ENCODE measurements at places on chromosomes 7 and 10.
A peak's percentile ranks its signal among the peaks of the same experiment; 100 is the strongest.

DNA sequence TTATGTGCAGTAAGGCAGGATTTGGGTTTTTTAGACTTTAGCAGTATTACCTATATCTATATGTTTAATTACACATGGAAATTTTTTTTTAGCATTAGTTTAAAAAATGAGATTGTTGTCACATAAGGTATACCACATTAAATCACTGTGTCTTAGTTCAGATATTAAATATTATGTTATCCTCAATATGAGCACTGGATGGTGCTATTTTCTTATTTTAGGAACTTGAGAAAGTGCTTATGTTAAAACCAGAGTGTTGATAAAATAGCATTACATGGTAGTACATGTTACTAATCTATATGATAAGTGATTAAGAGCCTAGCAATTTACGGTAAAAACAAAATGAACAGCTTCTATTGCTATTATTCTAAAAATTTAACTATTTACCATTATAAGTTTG is 28.8 kb downstream of the MIOS start:
- peak; percentile 34 for DNase-seq

DNA sequence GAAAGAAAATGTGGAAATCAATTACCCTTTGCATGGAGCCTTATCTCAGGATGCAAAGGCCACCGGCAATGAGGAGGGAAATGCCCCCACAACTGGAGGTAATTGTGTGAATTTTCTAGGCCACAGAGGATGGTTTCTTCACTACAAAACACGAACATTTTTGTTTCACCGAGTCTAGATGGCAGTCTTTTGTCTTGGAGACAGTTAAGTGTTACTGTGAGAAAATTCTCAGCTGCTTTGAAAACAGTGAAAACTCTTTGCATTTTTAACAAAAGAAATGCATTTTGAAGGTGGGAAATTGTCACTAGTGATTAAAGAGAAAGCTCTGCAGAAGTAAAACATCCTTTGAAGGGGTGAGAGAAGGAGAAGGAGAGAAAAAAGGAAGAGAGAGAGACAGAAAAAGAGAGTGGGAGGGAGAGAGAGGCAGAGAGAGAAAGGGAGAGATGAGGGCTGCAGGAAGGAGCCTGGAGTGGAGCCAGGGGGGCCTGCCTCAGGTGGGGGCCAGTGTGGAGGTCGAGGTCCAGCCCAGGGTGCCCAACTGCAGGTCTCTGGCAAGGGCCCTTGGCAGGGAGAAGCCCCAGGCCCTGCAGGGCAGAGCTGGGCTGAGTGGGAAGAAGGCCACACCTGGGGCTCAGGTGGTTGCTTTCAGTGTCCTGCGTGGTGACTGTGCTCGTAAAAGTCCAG is 261.4 kb downstream of the ADARB2 start:
- DNase-seq, result no peak

- DNase-seq, result no peak
Observed at GRCh38 chr10:97016728-97017473, 168.9 kb downstream of the SLIT1 start.

DNA sequence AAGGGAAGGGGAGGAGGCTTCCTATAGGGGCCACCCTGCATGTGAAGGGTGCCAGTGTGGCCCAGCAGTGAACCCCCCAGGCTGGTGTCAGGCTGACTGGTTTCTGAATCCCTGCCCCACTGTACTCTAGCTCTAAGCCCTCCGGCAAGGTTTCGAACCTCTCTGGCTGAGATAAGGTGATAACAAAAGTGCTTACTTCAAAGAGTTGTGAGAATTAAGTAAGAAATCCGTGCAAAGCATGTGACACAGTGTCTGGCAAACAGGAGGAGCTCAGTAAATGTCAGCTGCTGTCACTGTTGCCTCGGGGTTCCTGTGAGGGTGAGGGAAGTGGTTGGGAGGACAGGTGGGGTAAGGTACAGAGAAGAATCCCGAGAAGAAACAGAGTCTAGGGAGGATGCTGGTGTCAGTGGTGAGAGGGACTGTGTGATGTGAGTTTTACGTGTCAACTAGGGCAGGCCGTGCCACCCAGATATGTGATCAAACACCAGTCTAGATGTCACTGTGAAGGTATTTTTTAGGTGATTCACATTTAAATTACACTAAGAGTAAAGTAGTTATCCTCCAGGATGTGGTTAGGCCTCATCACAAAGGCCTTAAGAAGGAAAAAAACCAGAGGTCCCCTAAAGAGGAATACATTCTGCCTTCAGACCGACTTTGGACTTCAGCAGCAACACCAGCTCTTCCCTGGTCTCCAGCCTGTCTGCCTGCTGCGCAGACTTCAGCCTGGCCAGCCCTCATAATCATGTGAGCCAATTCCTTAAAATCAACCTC is 64.4 kb downstream of the BPGM start:
- no peak for DNase-seq

DNA sequence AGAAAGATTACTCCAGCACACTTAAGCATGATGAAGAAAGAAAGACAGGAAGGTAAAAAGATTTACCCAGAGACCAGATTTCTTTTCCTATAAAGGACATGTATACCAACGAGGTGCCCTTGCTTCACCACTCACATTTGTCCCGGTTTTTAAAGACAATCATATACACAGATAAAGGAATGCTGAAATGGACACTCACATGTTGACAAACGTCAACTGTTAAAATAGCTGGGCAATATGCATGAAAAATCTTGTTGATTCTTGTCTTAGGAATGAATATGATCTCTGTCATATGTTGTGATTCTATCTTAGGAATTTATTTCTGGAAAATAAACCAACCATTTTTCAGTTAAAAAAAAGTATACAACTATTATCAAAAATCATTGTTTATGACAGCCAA is 158.2 kb downstream of the SRPK2 start:
- no peak for DNase-seq

DNA sequence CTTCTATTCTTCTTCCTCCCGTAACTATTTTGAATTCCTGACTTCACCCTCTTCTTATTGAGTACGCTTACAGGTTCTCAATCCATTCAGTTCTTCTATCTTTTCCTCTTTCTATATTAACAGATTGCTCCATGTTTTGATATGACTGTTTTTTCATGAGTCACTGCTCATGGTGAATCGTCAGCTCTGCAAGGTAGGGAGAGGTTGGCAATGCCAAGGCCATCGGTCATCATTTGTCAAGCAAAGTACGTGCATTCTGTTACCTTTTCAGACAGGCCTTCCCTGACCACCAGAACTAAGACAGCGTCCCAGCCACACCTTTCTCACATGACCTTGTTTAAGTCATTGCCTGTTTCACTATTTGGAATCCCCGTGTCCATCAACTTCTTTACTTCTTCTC is 1001.9 kb upstream of the SORCS1 start:
- no peak for DNase-seq

DNA sequence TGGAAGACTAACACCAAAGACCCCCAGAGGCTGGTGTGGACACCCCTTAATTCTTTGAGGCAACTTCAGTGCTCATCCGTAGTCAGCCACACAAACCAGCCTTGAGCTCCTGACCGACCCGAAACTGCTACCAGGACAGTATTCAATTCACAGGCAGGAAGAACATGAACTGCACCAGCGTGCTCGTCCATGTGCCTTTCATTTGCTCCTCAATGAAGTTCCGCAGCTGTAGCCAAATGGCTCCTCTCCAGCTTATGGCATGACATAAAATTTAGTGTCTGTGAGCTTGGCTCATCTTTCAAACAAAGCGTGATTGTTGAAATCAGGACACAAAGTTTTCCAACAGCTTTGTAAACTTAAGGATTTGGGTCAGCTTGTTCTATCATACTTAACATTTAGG is 144.1 kb upstream of the FAM171A1 start:
- no peak for DNase-seq

GRCh38 chr7:77940647-77941046 is 142.1 kb downstream of the PHTF2 start:
- DNase-seq, result peak; percentile 58

GRCh38 chr7:36605261-36606051 is 118.8 kb downstream of the AOAH start:
- DNase-seq, result no peak

- peak; percentile 36 for DNase-seq
Observed at GRCh38 chr10:24952707-24953645, 570 bp upstream of the PRTFDC1 start.

GRCh38 chr7:5629941-5630340 is 151.5 kb downstream of the RNF216 start:
- no peak for DNase-seq

- DNase-seq, result no peak
Observed at GRCh38 chr7:468681-469562, 50.7 kb downstream of the PDGFA start.

- peak; percentile 74 for DNase-seq
Observed at GRCh38 chr7:12211711-12212485, 804 bp downstream of the TMEM106B start.

- DNase-seq, result no peak
Observed at GRCh38 chr7:128030263-128030653, 979 bp downstream of the LRRC4 start.

- DNase-seq, result peak; percentile 71
Observed at GRCh38 chr7:1024331-1024841, 20.0 kb upstream of the GPR146 start.

- DNase-seq, result no peak
Observed at GRCh38 chr10:16520900-16521299, 779 bp downstream of the C1QL3 start.

- no peak for DNase-seq
Observed at GRCh38 chr10:114343623-114344505, 60.4 kb downstream of the AFAP1L2 start.

- no peak for DNase-seq
Observed at GRCh38 chr10:60147025-60147424, 240.7 kb upstream of the CCDC6 start.

DNA sequence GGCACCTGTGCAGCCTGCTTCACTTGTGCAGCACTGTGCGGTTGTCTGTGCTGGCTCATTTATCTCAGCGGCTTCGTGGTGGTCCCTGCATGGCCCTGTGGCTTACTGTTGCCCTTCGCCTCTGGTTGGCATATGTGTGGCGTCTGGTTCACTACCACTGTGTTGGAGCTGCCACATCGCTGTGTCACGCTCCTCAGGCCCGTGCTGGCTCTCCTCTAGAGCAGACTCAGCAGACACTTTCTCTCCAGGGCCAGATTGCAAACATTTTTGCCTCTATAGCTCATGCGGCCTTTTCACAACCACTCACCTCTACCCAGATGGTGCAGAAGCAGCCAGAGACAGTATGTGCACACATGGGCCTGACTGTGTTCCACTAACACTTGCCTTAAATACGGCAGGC is 37.9 kb downstream of the PPP2R2D start:
- DNase-seq, result no peak

DNA sequence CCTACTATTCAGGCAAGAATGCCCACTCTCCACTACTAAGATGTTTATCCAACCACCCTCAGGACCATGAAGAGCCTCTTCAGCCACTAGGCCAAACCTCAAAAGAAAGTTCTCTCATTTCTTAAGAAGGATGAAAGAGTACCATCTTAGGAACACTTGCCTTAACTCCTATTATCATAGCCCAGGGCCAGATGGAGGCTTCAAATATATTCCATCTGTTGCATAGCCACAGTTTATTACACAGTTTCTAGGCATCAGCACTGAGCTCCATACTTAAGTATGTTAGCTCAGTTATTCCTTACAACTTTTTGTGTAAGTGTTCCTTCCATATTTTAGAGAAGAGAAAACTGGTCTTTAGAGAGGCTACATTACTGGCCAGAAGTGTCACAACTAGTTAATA is 37.4 kb upstream of the YAE1 start:
- DNase-seq, result peak; percentile 39

DNA sequence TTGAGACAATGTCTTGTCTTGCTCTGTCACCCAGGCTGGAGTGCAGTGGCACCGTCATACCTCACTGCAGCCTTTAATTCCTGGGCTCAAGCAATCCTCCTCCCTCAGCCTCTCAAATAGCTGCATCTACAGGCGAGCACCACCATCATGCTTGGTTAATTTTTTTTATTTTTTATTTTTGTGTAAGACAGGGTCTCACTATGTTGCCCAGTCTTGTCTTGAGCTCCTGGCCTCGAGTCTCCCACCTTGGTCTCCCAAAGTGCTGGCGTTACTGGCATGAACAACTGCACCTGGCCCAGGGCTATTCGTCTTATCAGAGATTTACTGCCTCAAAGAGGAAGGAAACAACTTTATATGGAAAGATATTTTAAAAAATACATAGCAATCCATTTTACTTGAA is 102.8 kb upstream of the NUPR2 start:
- no peak for DNase-seq

DNA sequence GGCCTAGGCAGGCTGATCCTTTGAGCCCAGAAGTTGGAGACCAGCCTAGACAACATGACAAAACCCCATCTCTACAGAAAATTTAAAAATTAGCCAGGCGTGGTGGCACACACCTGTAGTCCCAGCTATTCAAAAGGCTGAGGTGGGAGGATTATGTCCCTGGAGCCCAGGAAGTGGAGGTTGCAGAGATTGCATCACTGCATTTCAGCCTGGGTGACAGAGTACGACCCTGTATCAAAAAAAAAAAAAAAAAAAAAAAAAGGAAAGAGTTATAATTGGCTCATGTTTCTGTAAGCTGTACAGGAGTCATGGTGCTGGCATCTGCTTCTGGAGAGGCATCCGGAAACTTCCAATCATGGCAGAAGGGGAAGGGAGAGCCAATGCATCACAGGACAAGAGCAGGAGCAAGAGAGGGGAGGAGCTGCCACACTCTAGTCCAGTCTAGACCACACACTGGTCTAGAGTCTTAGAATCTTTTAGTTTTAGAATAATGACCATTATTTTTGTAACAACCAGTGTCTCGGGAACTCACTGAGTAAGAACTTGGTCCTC is 16.8 kb downstream of the DOCK1 start:
- no peak for DNase-seq

DNA sequence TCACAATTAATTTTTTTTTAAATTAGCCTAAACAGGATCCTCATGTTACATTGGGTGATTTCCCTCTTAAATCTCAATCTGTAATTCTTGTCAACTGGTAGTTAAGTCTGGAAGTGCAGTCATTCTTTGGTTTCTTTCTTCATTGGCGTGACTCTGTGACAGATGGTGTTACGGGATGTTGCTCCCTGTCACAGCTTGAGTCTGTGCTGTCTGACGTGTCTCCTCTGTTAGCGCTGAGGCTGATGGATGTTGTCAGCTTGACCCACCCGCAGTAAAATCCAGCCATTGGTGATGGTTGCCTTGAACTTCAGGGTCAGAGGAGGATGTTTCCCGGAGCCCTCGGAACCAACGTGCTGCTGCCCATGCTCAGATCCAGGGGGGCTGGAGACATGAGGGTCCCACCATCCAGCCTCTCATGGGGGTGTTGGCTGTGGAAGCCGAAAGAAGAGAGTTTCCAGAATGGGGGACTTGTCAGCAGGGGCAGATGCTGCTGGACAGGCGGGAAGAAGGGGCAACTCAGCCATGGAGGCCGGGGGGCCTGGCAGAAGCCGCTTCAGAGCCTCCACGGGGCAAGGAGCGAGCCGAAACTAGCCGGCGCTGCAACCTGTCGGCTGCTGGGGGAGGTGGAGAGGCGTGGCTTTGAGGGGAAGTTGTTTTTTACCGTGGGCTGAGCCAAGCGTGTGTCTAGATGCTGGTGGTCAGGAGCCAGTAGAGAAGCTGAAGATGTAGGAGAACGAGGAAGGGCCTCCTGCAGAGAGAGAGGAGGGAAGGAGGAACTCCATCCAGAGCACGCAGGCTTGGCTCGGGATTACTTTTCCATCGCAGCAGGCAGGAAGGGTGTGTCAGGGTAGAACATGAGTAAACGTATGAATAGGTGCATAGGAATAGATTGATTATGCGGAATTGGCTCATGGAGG is 3.5 kb downstream of the SUN1 start:
- no peak for DNase-seq
